ENCODE measurements at places on chromosomes 2 and 18.

- DNase-seq: no peak
These were observed 637.2 kb upstream of the ZEB2 start for GRCh38 chr2:145157036-145157675.

DNA sequence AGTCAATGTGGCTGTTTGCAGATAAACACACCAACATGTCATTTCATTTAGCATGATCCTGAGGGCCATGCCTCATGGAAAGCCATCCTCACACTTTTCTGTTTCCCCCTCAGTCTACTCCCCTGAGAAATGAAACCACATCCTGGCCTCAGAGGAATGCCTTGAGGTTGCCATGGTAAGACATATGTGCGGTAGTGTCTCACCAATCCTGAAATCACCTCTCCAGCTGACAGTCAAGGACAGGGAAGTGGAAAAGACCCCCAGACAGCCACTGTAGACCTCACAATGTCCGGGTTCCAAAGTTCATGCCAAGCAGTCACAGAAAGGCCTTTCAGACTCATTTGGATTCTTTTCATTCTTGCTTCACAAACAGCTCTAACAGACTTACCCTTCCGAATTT is 175.2 kb upstream of the PKDCC start:
- no peak for DNase-seq

DNA sequence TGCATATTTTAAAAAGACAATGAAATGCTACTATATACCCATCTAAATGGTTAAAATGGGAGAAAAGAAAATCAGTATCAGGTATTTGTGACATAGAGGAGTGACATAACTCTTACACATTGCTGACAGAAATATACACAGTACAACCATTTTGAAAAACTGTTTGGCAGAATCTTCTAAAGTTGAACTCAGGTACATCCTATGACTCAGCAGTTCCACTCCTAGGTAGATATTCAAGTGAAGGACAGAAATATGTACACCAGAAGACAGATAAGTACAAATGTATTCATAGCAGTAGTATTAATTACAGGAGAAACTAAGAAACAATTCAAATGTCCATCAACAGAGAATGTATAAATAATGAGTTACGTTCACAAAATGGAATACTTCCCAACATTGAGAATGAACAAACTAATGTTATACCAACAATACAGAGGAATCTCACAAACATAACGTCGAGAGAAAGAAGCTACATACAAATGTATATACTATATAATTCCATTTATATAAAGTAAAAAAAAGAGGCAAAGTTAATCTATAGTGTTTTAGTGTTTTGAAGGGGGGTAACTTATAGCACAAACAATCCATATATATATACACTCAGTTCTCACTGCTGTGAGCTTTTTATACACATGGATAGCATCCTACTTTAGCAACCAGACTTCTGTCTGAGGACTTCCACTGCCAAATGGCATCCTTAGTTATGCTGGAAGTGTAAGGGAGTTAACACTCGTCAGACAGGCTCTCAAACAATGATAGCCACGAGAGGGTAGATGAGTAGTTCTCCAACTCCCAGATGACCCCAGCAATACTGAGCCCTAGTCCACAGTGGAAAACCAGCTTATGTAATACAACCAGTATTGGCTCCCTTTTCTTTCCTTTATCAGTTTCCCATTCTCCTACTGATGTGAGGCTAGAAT is 172.5 kb downstream of the NBAS start:
- DNase-seq: no peak

DNA sequence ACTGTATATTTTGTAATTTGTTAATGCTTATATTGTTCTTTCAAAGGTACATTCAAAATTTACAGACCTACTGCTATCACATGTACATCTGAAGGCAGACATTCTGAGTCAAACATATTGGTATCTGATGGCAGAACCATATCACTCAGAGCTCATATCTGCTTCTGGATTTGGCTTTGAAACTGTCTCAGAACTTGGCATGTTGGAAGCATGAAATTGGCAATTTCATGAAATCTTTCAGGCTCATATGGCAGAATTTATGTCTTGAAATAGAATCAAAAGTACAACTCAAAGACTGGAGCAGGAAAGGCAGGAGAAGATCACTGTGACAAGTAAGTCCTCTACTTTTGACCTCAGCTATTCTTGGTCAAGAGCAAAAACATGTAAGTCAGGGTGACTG is 202.3 kb downstream of the LRP1B start:
- no peak for DNase-seq

DNA sequence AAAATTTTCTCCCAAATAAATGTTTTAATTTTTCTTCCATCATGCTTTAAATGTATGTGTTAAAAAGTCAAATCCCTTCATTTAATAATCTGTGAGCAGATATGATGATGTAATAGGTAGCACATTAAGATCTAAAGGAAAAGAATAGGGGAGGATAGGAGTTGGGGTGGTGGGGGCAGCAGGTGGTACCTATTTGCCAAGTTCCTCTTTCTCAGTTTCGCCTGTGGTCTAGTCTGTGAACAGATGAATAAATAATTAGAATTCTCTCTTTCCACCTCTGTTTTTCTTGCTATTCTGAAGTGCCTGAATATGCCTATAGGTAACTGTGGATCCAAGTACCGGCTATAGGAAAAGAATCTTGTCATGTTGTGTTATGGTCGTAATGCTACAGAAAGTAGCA is 152.5 kb downstream of the NRXN1 start:
- DNase-seq: no peak

GRCh38 chr18:21700528-21701075 is 4.0 kb downstream of the ABHD3 start:
- no peak for DNase-seq

- DNase-seq: peak; percentile 66
These were observed 1.8 kb downstream of the DSC3 start for GRCh38 chr18:31040686-31041270.

GRCh38 chr2:205905576-205905975 is 180.4 kb downstream of the INO80D start:
- DNase-seq: no peak

GRCh38 chr18:45837283-45838070 is 12.0 kb downstream of the SIGLEC15 start:
- DNase-seq: no peak

DNA sequence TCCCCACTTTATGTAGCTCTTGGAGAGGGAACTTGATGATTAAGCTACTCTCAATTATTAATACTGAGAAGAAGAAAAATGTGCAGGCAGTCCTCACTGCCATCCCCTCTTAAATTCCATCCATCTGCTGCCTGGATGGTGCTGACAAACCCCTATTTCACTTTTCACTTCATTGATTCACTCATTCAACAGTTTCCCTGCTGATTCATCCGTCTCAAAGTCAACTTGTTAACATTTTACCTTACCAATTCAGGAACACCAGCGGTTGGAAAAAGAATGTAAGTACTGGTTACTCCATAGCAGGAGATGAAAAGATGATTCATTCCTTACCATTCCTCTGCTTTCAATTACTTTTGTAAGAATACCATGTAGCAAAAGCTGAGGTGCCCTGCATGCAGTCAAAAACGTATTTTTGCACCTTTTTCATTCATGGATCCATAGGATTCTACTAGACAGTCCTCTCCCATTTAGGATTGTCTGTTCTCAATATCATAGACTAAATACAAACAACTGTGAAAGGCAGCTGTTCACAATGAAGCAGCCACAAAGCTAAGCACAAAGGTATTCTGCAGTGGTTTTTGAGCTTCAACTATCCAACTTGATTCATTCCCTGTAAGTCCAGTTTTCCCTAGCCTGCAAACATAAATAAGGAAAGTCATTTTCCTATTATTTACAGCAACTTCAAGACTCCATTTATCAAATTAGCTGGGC is 262.0 kb downstream of the MREG start:
- DNase-seq: no peak
